Stimulated activated CD8-positive, alpha-beta memory T cell treated with anti-CD3 and anti-CD28 coated beads, Interleukin-15, amount 100 ng/mL, for 24 hours (primary cell): ENCODE measurements at places on chromosomes 2 and 18.

- no peak for DNase-seq
Observed at GRCh38 chr2:157874997-157875640, 1.0 kb downstream of the ACVR1 start.

DNA sequence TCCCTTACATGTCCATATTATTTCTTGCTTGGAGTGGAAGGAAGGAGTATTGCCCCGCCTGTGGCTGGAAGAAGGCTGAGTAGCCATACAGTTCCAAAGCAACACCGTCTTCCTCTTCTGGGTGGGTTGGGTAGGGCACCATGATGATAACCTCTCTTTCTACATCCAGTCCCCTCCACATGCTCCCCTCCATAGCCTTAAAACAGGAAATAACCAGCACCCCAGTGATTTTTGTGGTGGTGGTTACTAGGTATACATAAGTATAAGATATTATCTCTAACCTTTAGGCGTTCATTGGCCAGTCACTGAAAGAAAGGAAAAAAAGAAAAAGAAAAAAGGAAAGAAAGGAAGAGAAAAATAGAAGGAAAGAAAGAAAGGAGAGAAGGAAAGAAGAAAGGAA is 63.1 kb downstream of the CXCR4 start:
- DNase-seq = no peak

DNA sequence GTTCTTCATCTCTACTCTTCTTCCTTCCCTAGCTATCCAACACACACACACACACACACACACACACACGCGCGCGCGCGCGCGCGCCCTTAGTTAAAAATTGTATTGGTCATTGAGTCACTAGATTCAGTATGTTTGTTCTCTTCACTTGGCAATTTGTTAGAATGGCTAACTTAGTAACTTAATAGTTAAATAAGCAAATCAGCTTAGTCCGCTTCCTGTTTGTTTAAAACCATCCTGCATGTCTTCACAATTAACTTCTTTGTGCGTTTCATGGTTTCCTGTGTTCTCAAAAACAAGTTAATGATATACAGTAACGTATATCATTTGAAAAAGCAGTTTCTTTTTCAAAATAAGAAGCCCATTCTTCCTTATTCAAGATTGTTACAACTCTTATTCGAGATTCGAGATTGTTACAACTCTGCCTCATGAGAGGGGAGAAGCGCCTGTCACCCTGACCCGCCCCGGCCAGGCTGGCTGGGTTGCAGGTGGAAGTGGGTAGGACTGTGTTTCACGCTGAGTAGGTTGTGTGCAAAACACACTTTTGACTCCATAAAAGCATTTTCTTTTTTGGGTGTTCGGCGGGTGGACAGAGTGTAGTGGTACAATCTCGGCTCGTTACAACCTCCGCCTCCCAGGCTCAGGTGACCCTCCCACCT is 9.5 kb upstream of the CNNM3 start:
- DNase-seq = no peak

- DNase-seq = no peak
Observed at GRCh38 chr2:152297715-152298114, 37.3 kb upstream of the FMNL2 start.

DNA sequence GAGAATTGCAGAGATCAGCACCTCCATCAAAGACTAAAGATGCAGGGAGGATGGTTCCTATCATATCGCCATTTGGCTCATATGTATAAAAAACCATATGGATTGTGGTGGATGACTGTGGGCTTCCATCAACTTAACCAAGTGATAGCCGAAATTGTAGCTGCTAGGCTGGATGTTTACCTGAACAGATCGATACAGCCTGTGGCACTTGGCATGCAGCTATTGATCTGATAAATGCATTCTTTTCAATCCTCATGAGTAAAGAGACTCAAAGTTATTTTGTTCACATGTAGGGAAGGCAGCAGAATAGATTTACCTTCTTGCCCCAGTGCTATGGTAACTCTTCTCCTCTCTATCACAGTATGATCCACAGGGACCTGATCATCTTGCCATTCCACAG is 18.5 kb downstream of the CHCHD5 start:
- no peak for DNase-seq

DNA sequence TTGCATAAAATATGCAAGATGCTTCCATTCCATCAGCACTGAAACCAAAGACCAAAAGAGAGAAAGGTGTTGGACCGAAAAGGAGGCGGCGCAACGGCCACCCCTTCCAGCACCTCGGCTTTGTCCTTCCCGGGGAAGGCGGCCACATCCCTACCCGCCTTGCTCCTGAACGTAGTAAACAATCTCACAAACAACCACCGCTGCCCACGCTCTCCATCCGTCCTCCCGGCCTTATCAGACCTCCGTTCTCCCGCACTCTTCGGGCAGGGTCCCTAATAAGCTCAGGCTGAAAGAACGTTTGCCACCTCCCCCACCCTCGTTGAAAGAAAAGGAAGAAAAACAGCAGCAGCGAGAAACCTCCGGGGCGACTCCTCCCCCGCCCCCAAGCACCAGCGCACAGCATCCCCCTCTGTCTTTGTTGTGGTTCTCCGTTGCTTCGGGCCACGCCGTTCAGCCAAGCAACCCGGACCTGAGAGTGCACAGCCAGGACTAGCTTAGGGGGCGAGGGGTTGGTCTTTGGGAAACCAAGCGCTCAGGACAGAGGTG is 4.4 kb downstream of the EVX2 start:
- no peak for DNase-seq

DNA sequence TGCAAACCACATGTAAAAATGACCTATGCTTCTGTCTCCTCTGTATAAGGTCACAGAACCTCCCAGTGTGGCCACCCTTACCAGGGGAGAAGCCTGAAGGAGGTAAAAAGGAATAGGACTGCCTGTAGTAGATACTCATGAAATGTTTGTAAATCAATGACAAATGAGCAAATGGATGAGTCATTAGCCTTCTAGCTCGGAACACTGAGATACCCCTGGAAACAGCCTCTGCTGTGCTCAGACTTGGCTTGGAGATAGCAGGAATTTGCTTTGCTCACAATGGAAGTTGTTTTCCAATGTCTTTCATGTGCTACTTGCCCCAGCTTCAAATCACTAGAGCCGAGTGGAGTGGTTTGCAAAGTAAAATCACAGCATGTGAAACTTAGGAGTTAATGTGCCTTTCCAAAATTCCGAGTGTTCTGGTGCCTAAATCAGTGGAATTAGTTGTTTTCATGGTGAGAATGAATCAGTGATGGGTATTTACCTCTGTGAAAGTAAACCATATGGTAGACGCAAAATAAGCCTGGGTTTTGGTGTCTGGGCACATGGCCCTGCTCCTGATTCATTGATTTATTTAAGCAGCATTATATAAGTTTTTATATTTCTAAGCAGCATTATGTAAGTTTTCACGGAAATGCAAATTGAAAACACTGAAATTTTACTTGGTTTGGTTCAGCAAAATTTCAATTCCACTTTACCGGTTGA is 154.0 kb upstream of the MAP3K20 start:
- DNase-seq = no peak

DNA sequence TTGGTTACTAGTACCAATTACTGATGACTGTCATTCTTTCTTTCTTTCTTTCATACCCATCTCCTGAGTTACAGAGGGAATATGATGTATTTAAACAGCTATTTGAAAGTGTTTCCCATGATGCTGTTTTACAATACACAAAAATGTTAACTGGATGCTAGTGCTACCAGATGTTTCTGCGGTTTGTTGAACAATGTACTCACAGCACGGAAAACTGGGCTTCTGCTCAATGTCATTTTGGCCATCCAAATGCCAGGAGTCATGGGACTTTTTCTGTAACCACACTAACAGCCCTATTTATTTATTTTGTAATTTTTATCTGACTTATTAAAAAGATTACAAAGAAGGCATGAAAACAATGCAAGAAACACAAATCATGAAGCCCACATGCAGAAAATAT is 313.8 kb downstream of the RIT2 start:
- DNase-seq = no peak

- DNase-seq = no peak
Observed at GRCh38 chr2:14678761-14679160, 46.2 kb downstream of the LRATD1 start.

- DNase-seq = no peak
Observed at GRCh38 chr18:8930990-8931616, 171.4 kb upstream of the NDUFV2 start.
